ENCODE measurements at places on chromosomes 16 and 17.

DNA sequence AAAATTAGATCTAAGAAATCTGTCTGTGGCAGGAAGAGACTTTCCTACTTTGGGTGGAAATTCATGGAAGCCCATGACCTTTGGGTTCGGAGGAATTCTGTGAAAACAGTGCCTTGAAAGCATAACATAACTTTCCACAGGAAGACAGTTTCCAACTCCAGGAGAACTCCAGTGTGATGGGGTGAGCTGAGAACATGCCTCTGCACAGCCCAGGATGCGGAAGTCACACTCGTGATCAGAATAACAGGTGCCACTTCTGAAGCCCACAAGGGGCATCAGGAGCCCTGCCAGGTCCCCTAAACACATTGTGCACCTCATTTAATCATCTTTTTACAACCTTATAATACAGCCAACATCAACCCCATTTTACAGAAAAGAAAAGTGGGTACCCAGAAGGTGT lies 9.7 kb downstream of the TVP23A start:
- no peak for DNase-seq

DNA sequence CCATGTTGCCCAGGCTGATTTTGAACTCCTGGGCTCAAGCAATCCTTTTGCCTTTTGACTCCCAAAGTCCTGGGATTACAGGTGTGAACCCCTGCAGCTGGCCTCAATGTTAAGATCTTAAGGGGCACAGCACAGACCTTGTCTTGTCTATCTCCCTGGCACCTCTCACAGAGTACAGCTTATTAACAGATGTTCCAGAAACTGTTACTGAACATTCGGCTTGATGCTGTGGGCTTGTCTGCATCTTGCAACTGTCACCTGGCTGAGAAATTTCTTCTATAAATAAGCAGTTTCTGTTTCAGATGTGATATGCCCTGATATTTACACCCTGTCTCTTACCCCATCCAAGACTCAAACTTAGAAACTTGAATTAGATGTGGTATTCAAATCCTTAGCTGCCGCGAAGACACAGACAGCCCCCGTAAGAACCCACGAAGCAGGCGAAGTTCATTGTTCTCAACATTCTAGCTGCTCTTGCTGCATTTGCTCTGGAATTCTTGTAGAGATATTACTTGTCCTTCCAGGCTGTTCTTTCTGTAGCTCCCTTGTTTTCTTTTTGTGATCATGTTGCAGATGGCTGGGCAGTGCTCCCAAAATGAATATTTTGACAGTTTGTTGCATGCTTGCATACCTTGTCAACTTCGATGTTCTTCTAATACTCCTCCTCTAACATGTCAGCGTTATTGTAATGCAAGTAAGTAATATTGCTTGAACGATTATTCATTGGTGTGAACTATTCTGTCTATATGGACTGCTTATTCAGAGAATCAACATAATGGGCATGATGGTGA lies at the start of gene TNFRSF17:
Gene TNFRSF17 (plus strand): TSS at position 450 of the 791 bp plus-strand sequence. CDS start 115 bp downstream, at position 565.
- DNase-seq: no peak

DNA sequence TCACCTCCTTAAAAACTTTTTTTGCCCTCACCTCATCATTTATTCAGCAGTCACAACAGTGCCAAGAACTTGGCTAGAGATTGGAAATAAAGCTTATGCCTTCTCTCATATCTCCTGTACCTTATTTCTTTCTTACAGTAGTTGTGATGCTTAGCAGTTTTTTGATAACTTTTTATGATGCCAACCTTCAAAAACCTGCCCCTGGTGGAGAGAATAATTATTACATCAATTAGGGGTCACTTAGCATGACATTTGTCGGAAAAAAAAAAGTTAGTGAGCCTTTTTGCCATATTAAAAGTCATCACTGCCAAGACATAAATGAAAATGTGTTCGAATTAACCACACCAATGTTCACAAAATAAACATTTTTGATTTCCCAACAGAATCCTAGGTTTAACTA lies 296.6 kb downstream of the WWOX start:
- no peak for DNase-seq

DNA sequence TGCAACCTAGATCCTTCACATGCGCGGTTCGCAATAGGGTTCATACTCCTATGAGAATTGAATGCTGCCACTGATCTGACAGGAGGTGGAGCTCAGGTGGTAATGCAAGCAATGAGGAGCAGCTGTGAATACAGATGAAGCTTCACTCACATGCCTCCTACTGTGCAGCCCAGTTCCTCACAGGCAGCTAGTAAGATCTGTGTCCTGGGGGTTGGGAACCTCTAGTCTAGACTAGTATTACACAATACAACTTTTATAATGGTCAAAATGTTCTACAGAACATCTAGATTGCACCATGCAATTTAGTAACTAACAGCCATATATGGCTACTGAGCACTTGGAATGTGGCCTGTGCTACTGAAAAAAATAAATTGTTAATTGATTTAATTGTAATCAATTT lies 26.7 kb downstream of the ABCA5 start:
- DNase-seq: no peak

DNA sequence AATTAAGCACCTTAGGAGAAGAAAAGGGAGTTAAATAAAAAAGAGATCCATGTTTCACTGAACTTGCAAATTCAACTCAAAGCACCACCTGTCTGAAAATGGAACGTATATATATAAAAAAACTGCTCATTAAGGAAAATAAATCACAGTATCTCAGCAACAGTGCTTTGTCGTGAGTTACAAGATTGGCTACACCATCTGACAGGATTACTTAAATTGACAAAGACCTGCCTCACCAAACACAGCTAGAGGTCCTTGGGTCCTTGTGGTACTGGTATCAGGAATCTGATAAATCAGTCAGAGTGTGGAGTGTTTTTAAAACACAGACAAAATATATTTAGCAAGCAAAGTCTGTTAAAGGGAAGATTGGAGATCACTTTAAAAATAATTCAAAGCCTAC lies 63.9 kb downstream of the KANSL1 start:
- no peak for DNase-seq

DNA sequence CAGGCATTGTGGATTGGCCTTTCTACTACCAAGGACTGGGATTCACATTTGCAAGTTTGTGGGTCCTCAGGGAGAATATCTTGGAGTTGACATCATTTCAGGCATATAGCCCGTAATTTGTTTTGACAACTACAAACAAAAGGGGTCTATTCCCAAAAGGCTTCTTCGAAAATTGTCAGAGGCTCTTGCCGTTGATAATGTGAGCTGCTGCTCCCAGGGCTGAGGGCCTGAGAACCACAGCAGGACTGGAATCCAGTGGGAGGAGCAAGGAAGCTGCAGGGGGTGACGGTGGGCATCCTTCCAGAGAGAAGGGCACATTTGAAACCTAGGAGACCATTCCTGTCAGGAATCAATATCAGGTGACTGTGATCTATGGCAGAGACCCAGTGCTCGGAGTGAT lies 761.6 kb upstream of the RBFOX1 start:
- DNase-seq: no peak

GRCh38 chr17:50779747-50780353 lies 12.5 kb upstream of the ANKRD40CL start:
- DNase-seq: no peak

DNA sequence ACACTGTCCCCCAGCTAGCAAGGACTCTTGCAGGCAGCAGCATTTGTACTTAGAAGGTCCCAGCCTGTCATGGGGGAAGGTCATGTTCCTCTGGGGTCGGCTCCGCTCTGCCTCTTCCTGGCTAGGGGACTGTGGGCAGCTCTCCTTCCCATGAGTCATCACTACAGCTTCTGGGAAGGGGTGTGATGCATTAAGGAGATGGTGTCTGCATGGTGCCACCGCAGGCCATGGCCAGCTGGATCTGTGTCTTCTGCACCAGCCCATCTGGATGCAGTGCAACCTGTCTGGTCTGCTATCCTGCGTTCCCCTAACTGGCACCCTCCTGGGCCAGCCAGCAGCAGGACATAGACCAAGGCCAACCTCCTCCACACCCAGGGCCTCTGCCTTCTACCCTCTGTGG lies 6.3 kb downstream of the STARD3 start:
- DNase-seq: no peak

DNA sequence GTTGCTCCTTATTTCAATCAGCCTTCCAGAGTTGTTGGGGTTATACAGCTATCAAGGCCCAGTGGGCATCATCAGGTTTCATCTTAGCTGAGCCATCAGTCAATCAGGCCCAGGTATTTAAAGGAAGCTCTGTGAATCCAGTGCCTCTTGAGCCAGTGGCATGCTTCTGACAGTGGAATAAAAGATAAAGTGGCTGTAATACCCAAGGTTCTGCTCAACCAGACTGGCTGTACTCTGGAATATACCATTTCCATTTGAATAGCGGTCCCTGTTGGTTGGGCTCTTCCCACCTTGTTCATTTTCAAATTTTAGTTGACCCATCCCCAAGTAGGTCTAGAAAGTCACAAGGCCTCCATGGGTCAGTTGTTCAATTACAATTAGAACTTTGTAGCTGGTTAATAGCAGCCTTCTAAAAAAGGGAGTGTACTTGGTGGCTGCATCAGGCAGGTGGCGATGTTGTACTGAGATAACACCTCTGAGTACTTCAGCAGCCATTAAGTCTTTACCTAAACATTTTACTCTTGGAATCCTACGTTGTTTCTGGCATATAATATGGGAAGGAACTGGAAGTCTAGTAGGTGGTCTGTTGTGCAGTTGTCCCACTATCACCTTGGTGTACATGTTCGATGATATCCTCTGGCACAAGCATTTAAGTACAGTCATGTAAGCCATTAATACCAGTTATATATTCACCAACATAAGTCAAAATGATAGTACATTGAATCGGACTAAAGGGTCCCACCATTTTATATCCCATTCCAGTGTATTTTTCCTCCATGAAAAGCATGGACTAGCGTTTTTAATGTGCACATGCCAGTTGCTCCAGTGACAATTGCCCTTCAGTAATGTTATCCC lies 294.1 kb downstream of the BCAS3 start:
- DNase-seq: peak; percentile 19

GRCh38 chr17:44354582-44355561 lies 8.8 kb downstream of the FAM171A2 start:
- DNase-seq: no peak

DNA sequence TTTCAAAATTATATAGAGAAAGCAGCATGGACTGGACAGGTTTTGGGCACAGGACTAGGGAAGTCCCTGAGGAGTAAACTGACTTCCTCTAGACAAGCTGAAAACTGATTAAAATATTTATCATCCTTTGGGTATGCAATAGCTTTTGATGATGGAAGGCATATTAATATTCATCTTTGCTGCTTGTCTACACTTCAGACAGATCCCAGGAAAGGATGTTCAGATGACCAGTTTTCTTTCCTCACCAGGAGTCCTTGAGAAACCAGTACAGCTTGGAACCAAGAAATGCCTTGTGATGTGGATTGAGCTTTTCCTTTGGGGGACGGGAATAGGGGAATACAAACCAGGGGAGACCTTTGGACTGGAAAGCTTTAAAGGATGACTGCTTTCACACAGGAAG lies 195.5 kb downstream of the FTO start:
- no peak for DNase-seq

DNA sequence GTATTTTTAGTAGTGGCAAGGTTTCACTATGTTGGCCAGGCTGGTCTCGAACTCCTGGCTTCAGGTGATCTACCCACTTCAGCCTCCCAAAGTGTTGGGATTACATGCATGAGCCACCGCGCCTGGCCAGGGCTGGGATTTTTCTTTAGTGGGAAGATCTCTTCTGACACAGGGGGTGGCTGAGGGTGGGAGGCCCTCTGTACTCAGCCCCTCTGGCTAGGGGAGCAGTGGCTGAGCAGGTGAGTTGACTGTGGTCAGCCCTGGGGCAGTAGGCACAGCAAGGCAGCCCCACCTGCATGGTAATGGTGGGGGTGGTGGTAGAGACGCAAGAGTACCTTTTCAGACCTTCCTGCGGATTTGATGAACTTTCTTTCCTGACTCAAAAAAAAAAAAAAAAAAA lies 12.3 kb upstream of the GPRC5B start:
- no peak for DNase-seq

DNA sequence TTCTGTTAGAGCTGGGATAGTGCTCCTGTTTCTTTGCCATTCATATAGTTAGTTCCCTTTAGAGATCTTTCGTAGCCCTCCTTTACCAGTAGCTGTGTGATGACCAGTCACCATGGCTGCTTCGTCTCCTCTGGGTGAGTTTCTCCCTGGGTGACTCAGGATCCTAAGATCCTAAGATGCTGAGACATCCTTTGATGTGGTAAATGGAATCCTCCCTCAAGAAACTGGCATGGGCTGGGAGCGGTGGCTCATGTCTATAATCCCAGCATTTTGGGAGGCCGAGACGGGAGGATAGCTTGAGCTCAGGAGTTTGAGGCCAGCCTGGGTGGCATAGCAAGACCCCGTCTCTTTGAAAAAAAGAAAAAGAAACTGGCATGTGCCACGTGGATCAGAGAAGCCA lies 5.9 kb downstream of the PHAF1 start:
- DNase-seq: no peak

DNA sequence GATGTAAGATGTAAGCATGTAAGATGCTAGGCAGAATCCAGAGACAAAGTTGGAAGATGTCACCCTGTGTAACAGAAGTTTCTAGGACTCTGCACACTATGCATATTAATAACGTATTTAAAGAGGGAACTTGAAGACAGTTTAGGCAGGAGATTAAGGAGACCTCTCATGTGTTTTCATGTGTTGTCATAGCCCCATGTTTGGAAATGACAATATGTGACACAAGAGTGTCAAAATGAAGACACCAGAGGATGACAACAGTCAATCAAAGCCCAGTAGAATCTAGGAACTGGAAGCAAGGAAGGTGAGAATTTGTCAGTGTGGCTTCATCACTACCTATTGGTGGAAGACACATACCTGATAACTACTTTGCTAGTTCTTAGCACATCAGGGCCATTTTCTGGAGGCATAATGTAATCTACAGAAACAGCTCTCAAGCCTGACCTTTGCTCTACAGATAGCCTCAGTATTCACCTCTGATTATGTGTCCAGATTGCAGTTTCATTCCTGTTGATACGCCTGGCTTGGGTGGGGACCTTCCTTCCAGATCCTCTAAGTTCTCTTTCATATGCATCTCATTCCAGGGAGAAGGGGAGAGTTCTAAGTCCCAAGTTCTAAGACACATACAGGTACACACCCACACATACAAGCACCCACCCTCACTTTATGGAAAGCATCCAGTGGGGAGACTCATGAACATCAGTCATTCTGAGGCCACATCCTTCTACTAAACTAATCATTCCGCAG lies 26.3 kb downstream of the PMP22 start:
- DNase-seq: no peak

DNA sequence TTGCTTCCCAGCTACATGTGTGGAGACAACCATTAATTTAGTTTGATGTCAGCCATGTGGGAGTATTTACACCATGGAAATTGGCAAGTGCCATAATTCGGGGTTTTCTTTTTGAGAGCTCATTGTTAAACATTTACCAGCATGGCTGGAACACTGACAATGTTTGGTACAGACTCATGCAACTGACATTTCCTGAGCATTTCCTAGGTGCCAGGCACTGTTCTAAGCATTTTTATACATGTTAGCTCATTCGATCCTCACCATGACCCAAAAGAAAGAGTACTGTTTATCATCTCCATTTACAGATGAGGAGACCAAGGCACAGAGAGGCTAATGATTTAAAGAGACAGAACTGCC lies 86.9 kb downstream of the FOXL1 start:
- DNase-seq: no peak

GRCh38 chr16:86524029-86524428 lies 13.7 kb downstream of the FOXF1 start:
- no peak for DNase-seq

GRCh38 chr16:57591086-57591869 lies 37.2 kb upstream of the ADGRG1 start:
- DNase-seq: peak; percentile 20
